Stimulated activated naive B cell treated with anti-CD40 and anti-IgM and Interleukin-4, amounts not matched to agents 10 μg/mL and 1 μg/mL and 100 μg/mL, for 72 hours (primary cell): ENCODE measurements at places on chromosomes 5 and 9.

DNA sequence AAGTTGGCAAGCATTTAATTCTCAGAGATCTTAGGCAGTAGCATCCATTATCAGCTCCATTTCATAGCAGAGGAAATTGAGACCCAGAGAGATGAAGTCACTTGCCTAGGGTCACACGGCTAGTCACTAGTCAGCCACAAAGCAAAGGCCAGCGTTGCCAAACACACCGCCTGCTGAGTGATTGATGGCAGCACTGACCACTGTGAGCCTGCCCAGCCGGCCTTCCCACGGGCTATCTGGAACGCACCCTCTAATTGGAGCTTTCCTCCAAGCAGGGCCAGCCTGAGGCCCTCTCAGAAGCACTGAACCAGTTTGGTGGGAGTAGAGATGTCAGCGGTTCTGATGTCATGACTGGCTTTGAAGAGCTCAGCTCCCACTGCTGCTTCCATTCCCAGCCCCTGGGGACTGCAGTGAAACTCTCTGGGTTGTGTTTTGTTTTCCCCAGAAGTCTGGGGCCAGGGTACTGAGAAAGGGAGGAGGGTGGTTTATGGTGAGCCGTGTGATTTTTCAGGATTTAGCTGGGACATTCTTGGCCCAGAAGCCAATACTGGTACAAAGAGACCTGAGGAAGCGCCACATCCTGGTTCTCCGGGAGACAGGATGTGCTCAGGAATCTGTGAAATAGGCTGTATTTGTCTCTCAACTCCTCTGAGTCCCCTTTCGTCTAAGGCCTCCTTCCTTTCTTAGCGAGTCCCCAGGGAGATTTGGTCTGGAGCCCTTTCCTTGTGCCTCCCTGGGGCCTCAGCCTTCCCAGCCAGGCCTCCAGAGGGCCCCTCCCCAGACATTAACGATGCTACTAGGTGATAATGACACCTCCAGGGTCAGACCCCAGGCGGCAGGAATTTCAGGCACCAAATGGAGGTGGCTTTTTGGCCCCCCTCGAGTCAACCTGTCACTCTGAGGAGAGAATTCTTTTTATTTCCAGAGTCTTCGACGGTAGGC lies 44.5 kb downstream of the SPRY4 start:
- H3K4me1 ChIP-seq = no peaks in the 10 kb centered on the region
- H3K4me3 ChIP-seq = no peak overlapping the region
- no peak overlapping the region for H3K27ac ChIP-seq
- no peaks in the 10 kb centered on the region for H3K36me3 ChIP-seq

DNA sequence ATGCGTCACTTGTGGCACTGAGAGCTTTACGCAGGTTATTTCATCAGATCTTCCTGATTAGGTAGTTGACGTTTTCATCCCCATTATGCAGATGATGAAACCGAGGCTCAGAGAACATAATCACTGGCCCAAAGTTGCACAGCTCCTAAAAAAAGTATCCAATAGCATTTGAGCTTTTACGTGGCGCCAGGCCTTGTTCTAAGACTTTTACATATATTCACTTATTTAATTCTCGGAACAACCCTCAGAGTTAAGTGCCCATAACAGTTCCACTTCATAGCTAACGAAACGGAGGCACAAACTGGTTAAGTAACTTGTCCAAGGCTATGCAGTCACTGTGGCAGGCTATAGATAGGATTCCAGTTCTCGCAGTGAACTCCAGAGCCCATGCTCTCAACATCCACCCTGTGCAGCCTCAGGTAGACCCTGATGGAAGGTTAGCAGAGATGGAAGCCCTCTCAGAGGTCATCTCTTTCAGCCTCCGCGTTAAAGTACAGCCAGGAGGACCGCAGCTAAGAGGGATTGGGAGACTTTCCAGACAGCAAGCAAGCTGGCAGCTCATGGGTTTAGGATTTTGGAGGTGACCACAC lies 39.3 kb downstream of the AMBP start:
- H3K27me3 ChIP-seq = no peaks in the 10 kb centered on the region
- no peak overlapping the region for H3K27ac ChIP-seq
- H3K4me1 ChIP-seq = no peaks in the 10 kb centered on the region
- no peaks in the 10 kb centered on the region for H3K36me3 ChIP-seq

DNA sequence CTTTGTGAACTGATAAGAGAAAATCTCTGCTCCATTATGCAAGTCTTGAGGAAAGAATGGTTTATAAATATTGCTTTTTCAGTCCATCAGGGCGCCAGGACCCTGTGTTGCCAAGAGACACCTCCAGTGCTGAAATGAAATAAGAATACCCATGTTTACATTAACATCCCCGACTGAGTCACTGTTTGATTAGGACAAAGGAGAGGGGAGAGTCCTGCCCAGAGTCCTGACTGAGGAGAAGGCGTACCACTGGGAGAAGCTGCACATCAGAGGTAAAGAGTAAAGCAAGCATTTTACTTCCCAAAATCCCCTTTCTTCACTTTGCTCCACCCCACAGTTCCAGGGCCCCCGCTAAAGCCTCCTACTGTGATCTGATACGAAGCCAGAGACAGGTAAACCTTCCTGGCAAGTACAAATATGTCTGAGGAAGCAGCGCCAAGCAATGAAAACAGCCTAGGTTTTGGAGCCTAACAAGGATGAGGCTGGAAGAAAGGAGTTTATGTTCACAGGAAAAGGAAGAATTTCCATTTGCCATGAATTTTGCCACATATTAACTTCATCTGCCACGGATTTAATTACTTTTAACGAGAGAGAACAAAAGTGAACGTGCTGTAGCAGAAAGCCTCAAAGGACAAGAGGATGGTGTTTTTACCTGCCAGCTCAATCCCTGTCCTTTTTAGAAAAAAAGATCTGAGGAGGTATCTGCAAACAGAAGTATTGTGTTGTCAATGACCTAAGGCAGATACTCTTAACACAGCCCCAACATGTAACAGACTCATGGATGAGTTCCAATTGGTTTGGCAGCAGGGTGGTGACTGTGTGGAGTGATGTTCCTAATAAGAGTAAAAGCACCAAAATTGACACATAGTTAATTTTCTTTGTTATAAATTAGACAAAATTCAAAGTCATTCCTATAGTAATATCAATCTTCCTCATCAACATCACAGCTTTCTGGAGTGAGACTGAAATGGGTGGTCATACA lies 209.4 kb upstream of the TLE4 start:
- DNase-seq = no peak
- H3K27me3 ChIP-seq = peaks cover 5% of the 10 kb centered on the region
- no peak overlapping the region for H3K27ac ChIP-seq
- H3K4me3 ChIP-seq = no peak overlapping the region
- no peaks in the 10 kb centered on the region for H3K36me3 ChIP-seq
- peaks cover 2% of the 10 kb centered on the region for H3K4me1 ChIP-seq

- DNase-seq = no peak
- H3K4me1 ChIP-seq = no peaks in the 10 kb centered on the region
- peaks cover 37% of the 10 kb centered on the region for H3K27me3 ChIP-seq
- no peak overlapping the region for H3K4me3 ChIP-seq
Observed at GRCh38 chr9:96232164-96232538, 69.8 kb downstream of the HSD17B3 start.

- H3K36me3 ChIP-seq = no peaks in the 10 kb centered on the region
- H3K27ac ChIP-seq = no peak overlapping the region
- peaks cover 42% of the 10 kb centered on the region for H3K27me3 ChIP-seq
- DNase-seq = no peak
- H3K4me3 ChIP-seq = no peak overlapping the region
Observed at GRCh38 chr5:107668154-107669095, 2.3 kb downstream of the EFNA5 start.

GRCh38 chr5:134902071-134902801 lies 2.7 kb upstream of the PCBD2 start:
- peak overlapping the region; percentile 93 for H3K27ac ChIP-seq
- DNase-seq = peak; percentile 40
- no peaks in the 10 kb centered on the region for H3K27me3 ChIP-seq
- H3K36me3 ChIP-seq = peaks cover 12% of the 10 kb centered on the region
- peaks cover 11% of the 10 kb centered on the region for H3K4me1 ChIP-seq

DNA sequence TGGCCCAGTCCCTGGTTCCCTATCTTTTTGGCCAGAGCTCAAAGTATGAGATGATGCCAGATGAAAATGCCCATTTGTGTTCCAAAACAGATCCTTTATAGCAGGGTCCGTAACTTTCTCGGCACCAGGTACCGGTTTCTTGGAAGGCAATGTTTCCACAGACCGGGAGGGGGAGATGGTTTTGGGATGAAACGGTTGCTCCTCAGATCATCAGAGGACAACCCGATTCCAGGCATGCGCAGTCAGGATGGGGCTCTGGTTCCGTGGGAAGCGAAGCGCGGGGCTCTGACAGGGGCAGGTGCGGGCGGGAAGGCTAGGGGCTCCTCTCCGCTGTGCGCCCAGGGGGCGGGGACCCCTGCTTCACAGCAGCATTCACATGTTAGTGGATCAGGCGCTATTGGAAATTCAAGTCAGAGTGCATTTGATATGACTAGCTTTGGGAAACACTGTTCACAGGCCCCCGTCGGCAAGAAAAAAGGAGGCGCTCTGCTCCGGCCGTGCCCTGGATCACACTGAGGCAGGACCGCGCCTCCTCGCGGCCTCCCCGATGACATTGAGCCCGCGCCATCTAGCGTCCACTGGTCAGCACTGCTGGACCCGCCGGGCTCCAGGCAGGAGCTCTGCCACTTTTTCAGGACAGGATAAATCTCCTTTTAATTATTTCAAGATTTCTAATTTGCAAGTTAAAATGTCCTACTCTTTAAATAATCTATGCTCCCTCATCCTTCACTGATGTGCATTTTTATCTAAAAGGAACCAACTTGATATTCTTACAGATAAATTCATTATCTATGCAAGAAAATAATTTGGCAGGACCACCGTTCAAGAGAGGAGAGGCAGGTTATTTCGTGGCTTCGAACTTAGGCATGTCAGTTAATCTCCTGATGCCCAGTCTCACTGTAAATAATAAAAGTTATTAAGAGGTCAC lies 190.0 kb downstream of the FANCC start:
- H3K4me3 ChIP-seq = no peak overlapping the region
- no peaks in the 10 kb centered on the region for H3K4me1 ChIP-seq
- peak; percentile 53 for DNase-seq

GRCh38 chr9:93984860-93985259 lies 29.7 kb upstream of the BARX1 start:
- H3K36me3 ChIP-seq = peaks cover 7% of the 10 kb centered on the region
- no peak overlapping the region for H3K27ac ChIP-seq
- no peak overlapping the region for H3K4me3 ChIP-seq
- H3K27me3 ChIP-seq = peaks cover 27% of the 10 kb centered on the region
- H3K4me1 ChIP-seq = no peaks in the 10 kb centered on the region
- DNase-seq = no peak

- no peak overlapping the region for H3K27ac ChIP-seq
- no peak for DNase-seq
- no peaks in the 10 kb centered on the region for H3K27me3 ChIP-seq
- no peaks in the 10 kb centered on the region for H3K36me3 ChIP-seq
- no peak overlapping the region for H3K4me3 ChIP-seq
- no peaks in the 10 kb centered on the region for H3K4me1 ChIP-seq
Observed at GRCh38 chr5:108084105-108084504, 297.8 kb downstream of the FBXL17 start.
